ENCODE measurements at places on chromosomes 11 and 22.

- no peak for DNase-seq
Measured at GRCh38 chr11:115303929-115304531, 200.2 kb downstream of the CADM1 start.

DNA sequence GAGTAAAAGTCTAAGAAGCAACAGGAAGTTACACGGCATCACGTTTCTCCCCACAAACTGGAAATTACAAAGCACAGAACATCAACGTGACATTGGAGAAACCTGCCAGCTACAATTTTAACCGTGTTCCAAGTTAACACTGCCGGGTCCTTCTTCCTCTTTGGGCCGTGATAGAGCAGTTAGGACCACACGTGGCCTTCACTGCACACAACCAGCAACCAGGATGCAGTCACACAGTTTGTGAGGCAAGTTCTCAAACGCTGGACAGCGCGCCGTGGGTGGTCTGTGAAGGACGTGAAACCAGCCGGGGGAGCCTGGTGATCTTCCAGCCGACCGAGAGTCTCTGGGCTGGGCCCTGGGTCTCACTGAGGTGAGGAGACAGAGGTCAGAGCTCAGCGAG, 14.6 kb downstream of the C11orf21 start:
- DNase-seq: no peak

- no peak for DNase-seq
Measured at GRCh38 chr22:31526270-31526669, 29.9 kb downstream of the SFI1 start.

- DNase-seq: no peak
Measured at GRCh38 chr11:36193721-36194120, 95.5 kb downstream of the COMMD9 start.

DNA sequence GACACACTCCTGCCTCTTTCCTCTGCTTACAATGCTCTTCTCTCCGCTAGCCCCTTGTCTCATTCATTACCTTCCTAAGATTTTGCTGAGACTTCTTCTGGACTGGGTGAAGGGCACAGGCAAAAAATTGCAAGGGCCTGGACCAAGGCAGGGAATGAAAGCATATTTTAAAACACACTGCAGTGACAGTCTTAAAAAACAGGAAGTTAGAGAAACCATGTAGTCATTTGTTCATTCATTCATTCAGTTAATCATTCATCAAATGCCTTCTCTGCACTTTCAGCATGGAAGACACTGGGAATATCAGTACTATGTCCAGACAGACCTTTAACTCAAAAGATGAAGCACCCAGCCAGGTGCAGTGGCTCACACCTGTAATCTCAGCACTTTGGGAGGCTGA, 44.9 kb upstream of the SWAP70 start:
- no peak for DNase-seq

- DNase-seq: no peak
Measured at GRCh38 chr11:79340535-79340934, 100.3 kb downstream of the TENM4 start.

DNA sequence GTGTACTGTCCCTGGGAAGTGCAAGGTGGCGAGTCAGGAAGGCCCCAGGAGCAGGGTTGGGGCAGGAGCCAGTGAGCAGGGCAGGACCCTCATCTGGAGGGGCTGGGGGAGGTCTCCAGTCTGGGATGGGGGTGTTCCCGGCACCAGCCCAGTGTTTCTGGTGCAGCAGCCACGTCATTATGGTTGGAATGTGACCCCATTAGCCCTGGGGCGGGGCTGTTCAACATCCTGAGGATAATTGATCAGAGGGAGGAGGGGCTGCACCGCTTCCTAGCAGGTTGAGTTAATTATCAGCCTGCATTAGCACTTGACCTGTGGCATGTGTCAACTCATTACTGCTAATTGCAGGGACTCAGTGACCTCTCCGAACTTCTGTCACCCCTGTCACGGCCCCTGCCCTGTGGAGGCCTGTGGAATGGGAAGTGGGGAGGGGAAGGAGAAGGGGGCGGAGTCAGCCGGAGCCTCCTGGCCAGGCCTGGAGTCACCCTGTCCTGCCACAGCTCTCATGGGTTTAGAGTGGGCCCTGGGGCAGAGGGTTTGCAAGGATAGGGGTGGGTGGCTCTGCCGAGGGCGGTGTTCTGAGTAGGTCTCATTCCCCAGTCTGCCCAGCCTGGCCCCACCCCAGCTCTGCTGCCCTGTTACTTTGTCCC, 52.8 kb upstream of the CCDC188 start:
- DNase-seq: no peak

DNA sequence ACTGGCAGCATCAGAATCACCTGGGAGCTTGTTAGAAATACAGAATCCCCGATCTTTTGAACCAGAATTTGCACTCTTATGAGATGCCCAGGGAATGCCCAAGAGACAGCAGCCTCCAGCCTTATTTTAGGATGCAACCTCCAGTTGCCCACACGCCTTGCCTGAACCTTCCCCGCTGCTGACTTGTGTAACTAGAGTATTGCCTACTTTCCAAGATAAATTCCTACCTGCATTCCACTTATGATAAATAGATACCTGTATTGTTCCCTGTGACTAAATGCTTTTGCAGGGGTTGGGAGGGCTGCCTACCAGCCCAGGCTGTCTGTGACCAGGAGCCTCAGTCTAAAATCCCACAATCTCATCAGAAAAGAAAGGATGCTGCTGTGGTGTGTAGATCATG, 44.3 kb upstream of the HMGXB4 start:
- DNase-seq: no peak

DNA sequence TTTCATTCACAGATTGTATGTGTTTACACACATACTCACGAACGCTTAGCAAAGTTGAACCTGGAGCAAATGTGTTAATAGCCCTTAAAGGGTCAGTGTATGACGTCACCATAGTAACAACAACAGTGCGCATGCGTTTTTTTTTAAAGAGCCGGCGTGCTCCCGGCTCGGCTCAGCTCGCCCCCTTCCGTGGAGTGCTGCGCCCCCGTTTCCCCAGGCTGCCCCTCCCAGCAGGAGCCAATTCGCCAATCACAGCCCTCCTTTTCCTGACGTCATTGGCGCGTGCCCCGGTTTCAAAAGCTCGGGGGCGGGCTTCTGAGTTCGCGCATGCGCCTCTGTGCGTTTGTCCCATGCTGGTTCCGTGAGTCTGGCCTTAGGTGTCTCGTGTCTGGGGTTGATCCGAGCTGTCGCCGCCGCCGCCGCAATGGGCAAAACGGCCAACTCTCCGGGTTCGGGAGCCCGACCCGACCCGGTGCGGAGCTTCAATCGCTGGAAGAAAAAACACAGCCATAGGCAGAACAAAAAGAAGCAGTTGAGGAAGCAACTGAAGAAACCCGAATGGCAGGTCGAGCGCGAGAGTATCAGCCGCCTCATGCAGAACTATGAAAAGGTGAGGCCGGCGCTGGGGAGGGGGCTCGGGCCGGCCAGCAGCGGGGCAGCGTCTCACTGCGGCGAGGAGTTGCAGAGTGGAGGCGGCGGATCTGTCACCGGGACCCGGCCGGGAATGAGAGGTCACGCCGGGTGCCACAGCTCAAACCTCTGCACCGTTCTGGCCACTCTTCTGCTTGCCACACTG, at the start of gene DDX10:
Gene DDX10 (plus strand): TSS at position 340 of the 796 bp plus-strand sequence. CDS start 85 bp downstream, at position 425.
- peak; percentile 99 for DNase-seq

DNA sequence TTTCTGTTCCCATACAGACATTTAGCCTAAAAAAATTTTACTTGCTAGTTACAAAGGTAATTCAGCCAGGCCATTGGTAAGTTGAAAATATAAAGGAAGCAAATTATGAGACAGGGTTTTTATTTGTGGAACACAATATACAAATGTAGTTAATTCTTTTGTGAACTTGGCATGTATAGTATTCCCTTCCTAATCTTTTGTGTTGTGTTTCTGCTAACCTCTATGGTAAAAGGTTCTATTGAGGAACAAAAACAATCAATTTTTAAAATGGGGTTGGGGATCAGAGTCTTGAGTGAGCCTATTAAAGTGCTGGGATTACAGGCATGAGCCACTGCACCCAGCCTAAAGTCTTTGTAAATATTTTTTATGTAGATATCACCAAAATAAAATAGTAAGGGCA, 14.1 kb downstream of the SWAP70 start:
- DNase-seq: no peak

DNA sequence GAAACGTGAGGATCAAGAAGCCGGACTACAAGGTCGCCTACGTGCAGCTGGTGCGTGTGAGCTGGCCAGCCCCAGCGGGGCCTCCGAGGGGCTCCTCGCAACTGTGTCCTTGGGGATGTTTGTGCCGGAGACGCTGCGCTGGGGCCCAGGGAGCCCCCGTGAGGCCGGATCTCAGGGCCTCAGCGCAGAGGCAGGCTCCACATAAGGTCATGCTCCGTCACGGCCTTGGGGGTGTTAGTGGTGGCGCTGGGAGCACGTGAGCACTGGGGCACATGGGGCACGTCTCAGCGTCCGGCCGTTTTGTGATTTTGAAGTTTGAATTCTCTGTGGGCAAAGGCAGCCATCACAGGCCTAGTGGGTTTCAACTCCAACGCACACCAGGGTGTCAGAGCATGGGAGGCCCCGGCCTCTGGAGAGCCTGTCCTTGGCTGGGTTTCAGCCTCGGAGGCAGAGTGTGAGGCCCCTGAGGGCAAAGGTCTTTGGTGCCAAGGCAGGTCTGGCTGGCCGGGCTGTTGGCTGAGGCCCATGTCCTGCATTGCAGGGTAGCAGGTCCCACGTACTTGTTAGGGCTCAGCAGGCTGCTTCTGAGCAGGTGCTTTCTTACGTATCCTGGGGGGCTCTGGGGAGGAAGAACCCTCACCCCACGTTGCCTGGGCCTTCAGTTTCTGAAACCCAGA, 5.8 kb downstream of the MRPL23 start:
- DNase-seq: no peak
